ENCODE measurements at places on chromosomes 6 and 20.

DNA sequence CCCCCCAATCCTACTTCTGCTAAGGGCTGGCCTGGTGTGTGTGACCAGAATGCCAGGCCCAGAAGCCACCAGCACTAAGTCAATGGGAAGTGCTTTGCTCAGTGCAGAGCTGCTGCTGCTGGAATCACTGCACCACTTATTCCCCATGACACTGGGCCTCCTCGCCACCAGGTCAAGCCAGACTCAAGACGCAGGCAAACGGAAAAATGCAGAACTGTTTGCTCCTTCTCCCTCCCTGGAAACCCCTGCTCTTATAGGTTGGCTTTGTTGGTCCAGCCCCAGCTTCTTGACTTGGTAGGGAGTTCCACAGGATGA is 121.9 kb downstream of the PHACTR3 start:
- DNase-seq = no peak

GRCh38 chr20:1440024-1440423 is 26.6 kb downstream of the NSFL1C start:
- DNase-seq = no peak

DNA sequence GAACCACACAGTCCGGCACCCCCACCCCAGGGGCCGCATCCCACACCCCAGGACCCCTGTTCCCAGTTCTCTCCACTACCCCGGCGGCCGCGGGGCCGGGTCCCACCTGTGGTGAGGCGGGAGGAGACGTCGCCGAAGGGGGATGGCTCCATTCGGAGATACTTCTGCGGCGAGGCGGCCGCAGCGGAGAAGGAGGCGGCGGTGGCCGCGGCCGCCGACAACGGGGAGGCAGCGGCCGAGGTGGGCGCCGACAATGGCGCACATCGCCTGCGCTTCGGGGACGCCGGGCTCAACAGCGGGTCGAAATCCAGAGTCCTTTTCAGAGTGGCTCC is 723 bp downstream of the AKIRIN2 start:
- no peak for DNase-seq

- no peak for DNase-seq
Measured at GRCh38 chr6:142856624-142857232, 88.2 kb downstream of the HIVEP2 start.

- DNase-seq = no peak
Measured at GRCh38 chr6:123830120-123830519, 26.5 kb downstream of the NKAIN2 start.

DNA sequence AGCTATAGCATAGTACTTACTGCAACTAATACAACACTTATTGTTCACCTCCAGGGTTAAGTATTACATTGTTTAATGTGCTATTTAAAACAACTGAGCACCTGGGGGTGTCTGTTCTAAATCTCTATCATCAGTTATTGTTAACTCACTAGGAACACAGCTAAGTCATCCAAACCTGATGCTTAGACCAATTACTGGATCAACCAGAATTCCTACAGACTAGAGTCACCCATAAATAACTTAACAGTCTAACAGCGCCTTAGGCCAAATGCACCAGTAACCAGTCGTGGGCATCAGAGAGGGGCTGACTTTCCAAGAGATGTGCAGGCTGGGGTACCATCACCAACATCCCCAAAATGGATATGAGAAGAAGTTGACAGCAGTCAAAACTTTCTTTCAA is 110.7 kb downstream of the ADTRP start:
- DNase-seq = no peak

- DNase-seq = no peak
Measured at GRCh38 chr6:34324738-34325444, 67.6 kb downstream of the NUDT3 start.

- no peak for DNase-seq
Measured at GRCh38 chr20:51174536-51174935, 151.6 kb upstream of the KCNG1 start.

- no peak for DNase-seq
Measured at GRCh38 chr6:163695414-163695864, 280.9 kb downstream of the QKI start.

DNA sequence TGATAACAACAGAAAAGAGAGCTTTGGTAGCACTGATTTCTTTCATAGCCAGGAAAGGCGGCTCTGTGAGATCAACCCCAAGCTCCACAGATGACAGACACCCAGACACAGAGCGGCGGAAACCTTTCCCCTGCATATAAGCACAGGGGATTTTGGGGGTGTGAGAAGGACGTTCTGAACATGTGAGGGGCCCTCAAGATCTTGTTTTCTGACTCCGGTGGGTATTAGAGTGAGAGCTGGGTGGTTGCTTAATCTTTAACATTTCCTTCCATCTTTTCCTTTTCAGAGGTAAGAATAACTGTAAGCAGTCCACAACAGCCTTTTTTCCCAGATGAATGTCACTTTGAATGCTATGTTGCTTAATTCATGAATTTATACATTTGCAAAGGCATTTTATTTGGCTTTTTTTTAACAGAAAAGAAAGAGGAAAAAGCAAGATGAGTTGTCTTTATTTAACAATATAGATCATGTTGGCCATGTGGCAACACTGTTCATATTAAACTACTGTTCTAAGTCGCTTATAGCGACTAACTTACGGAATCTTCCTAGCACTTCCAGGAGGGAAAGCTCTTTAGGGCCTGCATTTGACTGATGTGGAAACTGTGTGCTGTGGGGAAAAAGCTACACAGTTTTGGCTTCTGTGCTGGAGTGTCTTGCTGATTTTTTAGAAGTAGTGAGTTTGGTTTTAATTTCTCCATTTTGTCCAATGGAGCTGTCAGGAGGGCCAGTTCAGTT is 80.5 kb upstream of the NAA20 start:
- DNase-seq = no peak

DNA sequence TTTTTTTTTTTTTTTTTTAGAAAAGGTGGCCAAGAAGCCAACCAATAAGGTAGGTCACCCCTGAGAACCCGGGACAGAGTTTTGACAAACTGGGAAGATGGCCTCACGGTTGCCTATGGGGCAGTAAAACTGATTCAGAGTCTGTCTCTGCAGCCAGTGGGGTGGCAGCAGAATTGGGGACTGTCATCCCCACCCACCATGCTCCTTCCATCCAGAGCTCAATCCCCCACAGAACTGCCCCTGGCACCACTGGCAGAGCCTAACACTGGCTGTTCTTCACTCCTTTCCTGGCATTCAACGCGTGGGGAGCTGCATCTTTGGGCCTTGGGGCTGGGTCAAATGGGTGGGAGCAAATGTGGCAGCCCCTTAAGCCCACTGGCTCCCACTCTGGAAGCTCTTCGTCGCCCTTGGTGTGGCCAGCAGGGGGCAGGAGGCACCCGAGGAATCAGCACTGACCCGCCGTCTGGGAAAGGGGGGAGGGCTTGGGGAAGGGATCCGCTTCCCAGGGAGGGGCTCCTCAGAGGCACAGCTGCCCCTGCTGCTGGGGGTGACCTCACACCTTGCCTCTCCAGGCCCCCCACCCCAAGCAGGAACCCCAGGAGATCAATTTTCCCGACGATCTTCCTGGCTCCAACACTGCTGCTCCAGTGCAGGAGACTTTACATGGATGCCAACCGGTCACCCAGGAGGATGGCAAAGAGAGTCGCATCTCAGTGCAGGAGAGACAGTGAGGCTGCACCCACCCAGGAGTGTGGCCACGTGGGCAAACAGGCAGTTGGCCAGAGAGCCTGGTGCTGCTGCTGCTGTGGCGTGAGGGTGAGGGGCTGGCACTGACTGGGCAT is 10.4 kb downstream of the CD40 start:
- no peak for DNase-seq

- no peak for DNase-seq
Measured at GRCh38 chr6:11926594-11927407, 85.3 kb upstream of the HIVEP1 start.

Measured in GM04503 (cell line).